Neural crest cell (in vitro differentiated cells): ENCODE measurements at places on chromosomes 12 and 14. TPM values are rescaled to one million over a fixed set of nuclear protein-coding genes. Genes with fewer than 3 reads are reported as not detected.

DNA sequence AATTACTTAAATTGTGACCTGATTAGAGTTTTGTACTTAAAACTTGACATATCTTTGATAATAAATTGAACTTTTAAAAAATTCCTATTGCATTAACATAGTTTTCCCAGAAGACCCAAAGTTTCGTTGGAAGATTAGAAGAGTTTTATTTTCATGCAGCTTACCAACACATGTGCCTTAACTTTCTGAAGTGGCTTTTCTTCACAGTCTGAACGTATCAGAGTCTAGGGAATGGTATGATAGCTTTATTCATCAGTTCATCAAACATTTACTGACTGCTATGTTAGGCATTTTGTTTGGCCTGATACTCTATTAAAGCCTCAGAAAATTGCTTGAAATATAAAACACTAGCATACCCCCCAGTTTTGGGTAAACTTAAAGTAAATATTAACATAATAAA, 65.2 kb downstream of the MARK3 start:
- DNase-seq = no peak
- no peaks in the 10 kb centered on the region for H3K27me3 ChIP-seq
- H3K4me1 ChIP-seq = peaks cover 3% of the 10 kb centered on the region
- no peak overlapping the region for H3K27ac ChIP-seq
- H3K4me3 ChIP-seq = no peak overlapping the region

DNA sequence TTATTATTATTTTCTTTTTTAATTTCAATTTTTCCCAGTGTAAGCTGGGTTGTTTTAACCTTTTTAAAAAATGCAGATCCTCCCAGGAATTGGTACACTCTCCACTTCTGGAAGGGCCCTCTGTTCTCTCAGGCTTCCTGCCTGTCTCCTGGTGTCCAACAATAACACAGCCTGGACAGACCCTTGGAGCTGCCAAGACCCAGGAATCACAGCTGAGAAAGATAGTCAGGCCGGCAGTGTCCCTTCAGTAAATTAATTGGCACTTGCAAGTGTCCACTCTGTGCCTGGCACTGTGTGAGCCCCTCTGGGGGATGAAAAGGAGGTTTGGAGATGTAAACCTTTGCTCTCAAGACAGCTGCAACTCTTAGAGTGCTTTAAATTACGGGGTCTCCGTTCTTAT, 113.3 kb downstream of the SMOC1 start:
- H3K27ac ChIP-seq = peak overlapping the region; percentile 3
- H3K4me1 ChIP-seq = peaks cover 72% of the 10 kb centered on the region
- no peak overlapping the region for H3K4me3 ChIP-seq
- peaks cover 43% of the 10 kb centered on the region for H3K36me3 ChIP-seq

Gene PRH2
- not detected in 2 replicates for total RNA-seq

DNA sequence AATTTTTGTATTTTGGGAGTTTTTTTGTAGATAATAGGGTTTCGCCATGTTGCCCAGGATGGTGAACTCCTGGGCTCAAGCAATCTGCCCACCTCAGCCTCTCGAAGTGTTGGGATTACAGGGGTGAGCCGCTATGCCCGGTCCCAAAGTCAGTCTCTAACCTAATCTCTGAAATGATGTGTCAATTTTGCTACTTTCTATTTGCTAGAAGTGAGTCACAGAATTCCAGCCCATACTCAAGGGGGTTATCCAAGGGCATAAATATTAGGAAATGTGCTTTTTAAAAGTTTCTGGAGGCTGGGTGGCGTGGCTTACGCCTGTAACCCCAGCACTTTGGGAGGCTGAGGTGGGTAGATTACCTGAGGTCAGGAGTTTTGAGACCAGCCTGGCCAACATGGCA, 40.5 kb downstream of the RESF1 start:
- H3K27me3 ChIP-seq = no peaks in the 10 kb centered on the region
- no peaks in the 10 kb centered on the region for H3K4me1 ChIP-seq
- H3K36me3 ChIP-seq = peaks cover 2% of the 10 kb centered on the region
- H3K27ac ChIP-seq = no peak overlapping the region

- peak; percentile 29 for DNase-seq
- H3K27ac ChIP-seq = no peak overlapping the region
- H3K27me3 ChIP-seq = peaks cover 35% of the 10 kb centered on the region
- H3K36me3 ChIP-seq = no peaks in the 10 kb centered on the region
- no peak overlapping the region for H3K4me3 ChIP-seq
These were observed 47.4 kb upstream of the PARP11 start for GRCh38 chr12:3920351-3921150.

GRCh38 chr14:36271939-36272907, 48.2 kb downstream of the MBIP start:
- peaks cover 91% of the 10 kb centered on the region for H3K27me3 ChIP-seq
- no peak overlapping the region for H3K4me3 ChIP-seq
- peaks cover 24% of the 10 kb centered on the region for H3K4me1 ChIP-seq
- DNase-seq = no peak

DNA sequence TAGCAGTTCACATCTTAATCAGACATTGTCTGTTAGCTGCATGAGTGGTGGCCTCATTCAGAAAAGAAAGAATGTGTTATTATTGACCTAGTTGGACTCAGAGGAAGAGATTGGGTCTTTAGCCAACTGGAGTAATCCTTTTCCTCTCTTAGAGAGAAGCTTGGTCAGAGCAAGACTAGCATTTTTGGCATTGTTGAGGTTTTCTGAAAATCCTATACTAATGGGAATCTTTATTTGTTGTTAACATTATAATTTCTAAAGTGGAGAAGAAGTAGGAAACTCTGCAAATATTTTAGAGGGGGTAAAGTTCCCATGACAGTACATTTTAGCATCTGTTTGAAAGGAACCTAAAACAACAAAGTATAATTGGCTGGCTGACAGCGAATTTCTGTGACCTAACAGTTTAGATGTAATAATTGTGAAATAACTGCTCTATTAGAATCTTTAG, 9.7 kb downstream of the TOX4 start:
- H3K36me3 ChIP-seq = no peaks in the 10 kb centered on the region
- H3K27me3 ChIP-seq = no peaks in the 10 kb centered on the region
- no peak for DNase-seq
- H3K27ac ChIP-seq = no peak overlapping the region
- H3K4me3 ChIP-seq = no peak overlapping the region
- no peaks in the 10 kb centered on the region for H3K4me1 ChIP-seq

DNA sequence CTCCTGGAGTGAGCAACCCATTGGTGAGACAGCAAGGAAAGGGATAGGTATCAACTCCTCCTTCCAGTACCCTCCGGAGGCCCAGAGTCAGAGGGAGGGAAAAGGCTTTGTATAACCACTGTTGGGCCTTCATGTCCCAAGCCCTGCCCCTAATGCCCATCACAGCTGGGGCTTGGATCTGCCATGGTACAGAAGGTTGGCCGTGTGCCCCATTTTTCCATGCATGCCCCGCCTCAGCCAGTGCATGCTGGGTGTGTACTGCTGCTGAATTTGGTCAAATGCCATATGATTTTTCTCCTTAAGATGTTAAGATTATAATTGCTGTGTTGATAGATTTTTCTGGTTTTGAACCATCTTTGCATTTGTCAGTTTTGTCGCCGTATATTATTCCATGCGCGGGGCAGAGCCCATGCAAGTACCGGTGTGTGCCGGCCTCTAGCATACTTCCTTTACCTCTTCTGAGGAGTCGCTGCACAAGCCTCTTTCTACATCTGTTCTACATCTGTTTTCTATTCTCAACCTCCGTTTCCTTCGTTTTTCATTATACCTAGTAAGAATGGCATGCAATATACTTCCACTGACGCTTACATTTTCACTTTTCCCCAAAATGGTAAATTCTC, 26.6 kb downstream of the PPP2R5C start:
- DNase-seq = no peak
- no peaks in the 10 kb centered on the region for H3K4me1 ChIP-seq
- no peaks in the 10 kb centered on the region for H3K36me3 ChIP-seq
- peaks cover 15% of the 10 kb centered on the region for H3K27me3 ChIP-seq

- H3K36me3 ChIP-seq = peaks cover 4% of the 10 kb centered on the region
- no peaks in the 10 kb centered on the region for H3K27me3 ChIP-seq
These were observed 7.4 kb downstream of the SCARB1 start for GRCh38 chr12:124856132-124856841.

- peaks cover 5% of the 10 kb centered on the region for H3K36me3 ChIP-seq
- no peak overlapping the region for H3K27ac ChIP-seq
- no peak for DNase-seq
- H3K4me3 ChIP-seq = no peak overlapping the region
- H3K4me1 ChIP-seq = peaks cover 17% of the 10 kb centered on the region
These were observed 192.0 kb downstream of the CHST11 start for GRCh38 chr12:104648756-104649155.

Gene OR4E2
- not detected in 2 replicates for total RNA-seq

GRCh38 chr12:48336564-48336963, 14.2 kb downstream of the ZNF641 start:
- no peak overlapping the region for H3K27ac ChIP-seq
- no peaks in the 10 kb centered on the region for H3K4me1 ChIP-seq
- no peak overlapping the region for H3K4me3 ChIP-seq
- H3K36me3 ChIP-seq = peaks cover 12% of the 10 kb centered on the region

DNA sequence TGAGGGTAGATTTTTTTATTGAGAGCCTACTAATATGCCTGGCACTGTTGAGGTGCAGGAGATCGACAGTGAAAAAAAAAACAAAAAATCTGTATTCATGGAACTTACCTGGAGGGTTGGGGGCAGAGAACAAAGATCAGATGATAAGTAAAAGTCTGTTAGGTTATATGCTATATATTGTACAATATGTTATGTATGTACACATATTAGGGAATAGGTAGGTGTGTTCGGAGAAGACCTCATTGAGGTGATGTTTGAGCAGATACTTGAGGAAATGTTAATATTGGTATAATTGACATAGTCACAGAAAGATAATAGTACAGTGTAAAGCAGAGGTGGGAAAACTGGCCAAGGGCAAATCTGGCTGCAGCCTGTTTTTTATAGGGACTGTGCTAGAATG, 5.6 kb downstream of the ARF6 start:
- H3K4me3 ChIP-seq = no peak overlapping the region
- H3K27ac ChIP-seq = no peak overlapping the region
- H3K4me1 ChIP-seq = peaks cover 35% of the 10 kb centered on the region
- H3K27me3 ChIP-seq = no peaks in the 10 kb centered on the region
- DNase-seq = no peak

DNA sequence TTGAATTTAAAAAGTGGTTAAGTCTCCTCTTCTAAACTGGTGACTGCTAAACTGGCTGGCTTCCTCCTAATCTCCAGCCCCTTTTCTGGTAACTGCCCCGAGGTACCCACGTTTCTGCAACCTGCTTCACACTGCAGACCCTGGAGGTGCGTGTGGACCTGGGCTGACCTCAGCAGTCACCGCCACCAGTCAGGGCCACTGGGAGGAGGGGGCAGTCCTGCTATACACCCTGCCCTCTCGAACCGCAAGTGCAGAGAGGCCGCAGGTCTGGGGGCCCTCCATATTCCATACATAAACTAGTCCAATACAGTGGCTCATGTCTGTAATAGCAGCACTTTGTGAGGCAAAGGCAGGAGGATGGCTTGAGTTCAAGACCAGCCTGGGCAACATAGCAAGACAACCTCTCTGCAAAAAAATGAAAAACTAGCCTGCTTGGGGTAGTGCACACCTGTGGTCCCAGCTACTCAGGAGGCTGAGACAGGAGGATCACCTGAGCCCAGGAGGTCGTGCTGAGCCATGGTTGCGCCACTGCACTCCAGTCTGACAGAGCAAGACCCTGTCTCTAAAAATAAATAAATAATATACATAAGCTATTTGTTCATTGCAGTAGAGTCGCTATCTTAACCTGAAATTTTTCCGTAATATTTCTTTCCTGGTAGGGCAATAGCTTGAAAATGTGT, 25.6 kb downstream of the VPS37B start:
- H3K4me1 ChIP-seq = peaks cover 44% of the 10 kb centered on the region
- H3K4me3 ChIP-seq = no peak overlapping the region
- DNase-seq = no peak
- H3K27ac ChIP-seq = peak overlapping the region; percentile 98
- peaks cover 9% of the 10 kb centered on the region for H3K36me3 ChIP-seq
- H3K27me3 ChIP-seq = no peaks in the 10 kb centered on the region

Gene RAB35
- total RNA-seq = 45.1 and 54.1 TPM in 2 replicates

Gene ATP5MC2
- 596 and 603 TPM in 2 replicates for total RNA-seq

DNA sequence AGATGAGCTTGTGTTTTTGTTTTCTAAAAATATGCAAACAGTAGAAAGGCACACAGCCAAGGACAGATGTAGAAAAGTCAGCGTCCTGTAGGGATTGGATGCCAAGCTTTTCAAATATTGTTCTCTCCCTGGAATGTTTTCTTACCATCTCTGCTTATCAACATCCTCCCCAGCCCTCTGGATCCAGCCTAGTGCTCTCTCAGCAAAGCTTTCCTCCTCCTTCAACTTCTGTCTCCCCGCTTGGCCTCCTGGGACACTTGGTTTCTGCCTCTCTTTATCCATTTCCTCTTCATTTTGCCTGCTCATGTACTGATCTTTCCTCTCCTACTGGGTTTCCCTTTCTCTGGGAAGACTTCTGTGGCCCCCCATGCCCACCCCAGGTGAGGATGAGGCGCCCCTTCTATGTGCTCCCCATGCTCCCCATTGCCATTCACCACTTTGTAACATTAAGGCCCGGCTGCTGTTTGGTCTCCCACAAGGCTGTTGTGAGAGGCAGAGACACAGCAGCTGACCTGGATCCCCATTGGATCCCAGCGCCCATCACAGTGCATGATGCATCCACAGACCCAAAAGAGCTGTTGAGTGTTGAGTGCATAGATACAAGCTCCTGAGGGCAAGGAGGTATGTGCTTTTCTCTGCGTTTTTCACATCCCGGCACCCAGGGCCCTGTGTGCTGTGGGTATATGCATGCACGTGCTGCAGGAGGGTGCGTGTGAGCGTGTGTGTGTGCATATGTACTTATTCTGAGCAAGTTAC, 38.2 kb downstream of the EVL start:
- H3K36me3 ChIP-seq = peaks cover 3% of the 10 kb centered on the region
- no peak overlapping the region for H3K4me3 ChIP-seq
- peaks cover 6% of the 10 kb centered on the region for H3K4me1 ChIP-seq
- no peak overlapping the region for H3K27ac ChIP-seq
- no peak for DNase-seq

- DNase-seq = no peak
- no peak overlapping the region for H3K27ac ChIP-seq
- peaks cover 47% of the 10 kb centered on the region for H3K4me1 ChIP-seq
These were observed 247.0 kb downstream of the SLC41A2 start for GRCh38 chr12:104710940-104711689.

GRCh38 chr14:91327250-91327595, 82.7 kb upstream of the GPR68 start:
- H3K27ac ChIP-seq = peak overlapping the region; percentile 89
- H3K4me1 ChIP-seq = peaks cover 55% of the 10 kb centered on the region
- DNase-seq = no peak
- H3K4me3 ChIP-seq = no peak overlapping the region

Gene MGST1
- 303 and 325 TPM in 2 replicates for total RNA-seq

- H3K27me3 ChIP-seq = no peaks in the 10 kb centered on the region
- H3K4me3 ChIP-seq = no peak overlapping the region
- H3K36me3 ChIP-seq = no peaks in the 10 kb centered on the region
- DNase-seq = no peak
- peaks cover 28% of the 10 kb centered on the region for H3K4me1 ChIP-seq
These were observed 174.1 kb upstream of the EEA1 start for GRCh38 chr12:93103154-93103553.

Gene BMAL2
- 7.6 and 8.0 TPM in 2 replicates for total RNA-seq

Gene PLEKHD1
- total RNA-seq = 0.14 TPM in 1 of 2 replicates, not detected in the other

GRCh38 chr14:76993752-76994151, 34.8 kb downstream of the IRF2BPL start:
- no peaks in the 10 kb centered on the region for H3K27me3 ChIP-seq
- H3K27ac ChIP-seq = no peak overlapping the region
- H3K36me3 ChIP-seq = no peaks in the 10 kb centered on the region
- DNase-seq = no peak

GRCh38 chr12:24489939-24490338, 459.0 kb downstream of the BCAT1 start:
- H3K4me3 ChIP-seq = no peak overlapping the region
- no peak overlapping the region for H3K27ac ChIP-seq
- no peaks in the 10 kb centered on the region for H3K36me3 ChIP-seq
- no peak for DNase-seq

Gene TRHDE
- 0.51 and 0.66 TPM in 2 replicates for total RNA-seq
